ENCODE measurements at places on chromosomes 3 and 15.

GRCh38 chr3:124928333-124929202, 6.0 kb downstream of the MUC13 start:
- DNase-seq, result no peak

GRCh38 chr3:136350557-136350956, 100.4 kb downstream of the PCCB start:
- no peak for DNase-seq

DNA sequence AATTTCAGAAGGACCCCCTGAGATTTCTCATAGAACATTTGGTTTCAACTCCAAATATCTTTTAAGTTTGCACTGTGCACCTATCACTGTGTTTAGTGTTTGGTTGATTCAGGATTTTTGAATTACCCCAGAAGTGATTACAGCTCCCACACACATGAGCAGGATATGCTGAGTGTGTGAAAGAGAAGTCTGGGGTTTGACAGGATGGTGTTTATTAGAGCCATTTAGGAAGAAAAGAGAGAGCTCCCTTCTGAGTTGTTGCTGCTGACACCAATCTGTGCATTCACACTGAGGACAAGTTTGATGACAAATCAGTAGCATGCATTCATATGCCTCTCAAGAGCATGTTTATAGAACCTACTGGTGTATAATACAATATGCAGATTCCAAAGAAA, 118.1 kb downstream of the RPL22L1 start:
- DNase-seq, result no peak

GRCh38 chr3:148757238-148758215, 59.8 kb downstream of the AGTR1 start:
- peak; percentile 65 for DNase-seq

GRCh38 chr3:133709139-133709750, 36.9 kb upstream of the TF start:
- no peak for DNase-seq

- DNase-seq, result no peak
Observed at GRCh38 chr3:11820531-11821041, 26.1 kb downstream of the TAMM41 start.

- DNase-seq, result no peak
Observed at GRCh38 chr3:73552700-73553099, 72.0 kb downstream of the PDZRN3 start.

DNA sequence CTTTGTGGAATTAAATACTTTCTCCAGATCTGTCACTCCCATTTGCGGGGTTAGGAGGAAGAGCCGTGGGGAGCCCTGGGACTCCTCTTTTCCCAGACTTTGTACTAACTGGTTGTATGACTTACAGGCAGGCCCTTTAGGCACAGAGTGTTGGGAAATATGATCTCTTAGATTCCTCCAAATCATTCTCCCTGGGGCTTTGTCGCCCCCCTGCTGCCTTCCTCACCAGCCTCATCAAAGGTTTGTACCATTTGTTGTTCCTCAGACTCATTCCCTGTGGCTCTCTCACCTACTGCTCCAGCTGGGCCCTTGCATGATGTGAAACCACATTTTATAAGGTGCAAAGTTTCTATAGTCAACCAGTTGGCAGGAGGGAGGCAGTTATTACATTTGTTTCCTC, 56.4 kb downstream of the CRYGS start:
- DNase-seq, result no peak

DNA sequence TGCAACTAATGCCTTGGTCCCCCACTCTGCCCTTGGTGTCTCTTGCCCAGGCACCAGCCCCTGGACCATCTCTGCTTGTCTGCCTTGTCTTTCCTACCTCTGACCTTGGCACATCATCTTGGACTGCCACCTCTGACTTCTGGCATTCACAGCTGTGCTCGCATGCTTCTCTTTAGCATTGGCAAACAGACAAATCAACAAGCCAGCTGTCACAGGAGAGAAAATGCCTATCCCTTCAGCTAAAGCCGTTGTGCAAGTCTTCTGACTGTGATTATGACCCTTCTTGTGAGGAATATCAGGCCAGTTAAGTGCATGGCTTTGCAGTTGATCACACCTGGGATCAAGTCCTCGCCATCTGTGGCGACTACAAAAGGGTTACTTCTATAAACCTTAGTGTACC, 84.6 kb downstream of the PRICKLE2 start:
- no peak for DNase-seq

- DNase-seq, result no peak
Observed at GRCh38 chr15:78103406-78104118, 11.2 kb downstream of the SH2D7 start.

GRCh38 chr3:194450341-194450740, 36.5 kb downstream of the ATP13A3 start:
- no peak for DNase-seq

DNA sequence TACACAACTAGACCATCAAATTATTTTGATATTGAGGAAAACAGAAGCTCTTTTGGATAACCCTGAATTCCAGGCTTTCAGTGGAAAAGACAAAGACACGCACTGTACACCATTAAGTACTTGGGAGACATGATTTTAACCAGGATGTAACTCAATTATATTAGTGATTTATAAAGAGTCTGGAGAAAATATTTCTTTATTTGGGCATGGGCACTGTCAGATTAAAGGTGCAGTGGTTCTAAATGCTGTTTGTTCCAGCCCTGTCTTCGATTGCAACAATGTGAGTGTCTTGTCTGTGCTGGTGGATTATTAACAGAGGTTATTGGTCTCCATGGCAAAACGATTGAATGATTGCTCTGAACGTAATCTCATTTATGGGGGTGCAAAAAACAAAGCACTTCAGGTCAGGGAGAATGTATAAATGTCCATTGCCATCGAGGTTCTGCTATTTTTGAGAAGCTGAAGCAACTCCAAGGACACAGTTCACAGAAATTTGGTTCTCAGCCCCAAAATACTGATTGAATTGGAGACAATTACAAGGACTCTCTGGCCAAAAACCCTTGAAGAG, at the start of gene TM4SF4:
TSS of gene TM4SF4 (plus strand) at position 448 of the 568 bp plus-strand sequence. CDS start 181 bp downstream, outside the sequence.
- DNase-seq, result no peak

DNA sequence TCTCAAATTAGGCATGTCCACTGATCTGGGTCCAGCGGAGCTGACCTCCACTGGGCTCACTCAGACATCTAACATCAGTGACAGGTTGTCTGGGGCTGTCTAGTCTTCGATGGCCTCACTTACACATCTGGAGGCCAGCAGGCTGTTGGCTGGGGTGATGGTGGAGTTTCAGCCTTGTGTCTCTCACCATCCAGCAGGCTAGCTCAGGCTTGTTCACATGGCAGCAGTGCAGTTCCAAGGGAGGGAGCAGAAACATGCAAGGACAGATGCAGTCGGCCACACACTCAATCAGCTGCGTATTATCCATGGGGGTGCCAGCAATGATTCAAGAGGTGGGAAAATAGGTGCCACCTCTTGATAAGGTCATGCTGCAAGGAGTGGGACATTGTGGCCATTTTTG, 292.5 kb downstream of the SHQ1 start:
- no peak for DNase-seq

- DNase-seq, result no peak
Observed at GRCh38 chr15:95498961-95499360, 831.5 kb upstream of the NR2F2 start.

GRCh38 chr15:93932164-93932776, 299.1 kb upstream of the MCTP2 start:
- no peak for DNase-seq

DNA sequence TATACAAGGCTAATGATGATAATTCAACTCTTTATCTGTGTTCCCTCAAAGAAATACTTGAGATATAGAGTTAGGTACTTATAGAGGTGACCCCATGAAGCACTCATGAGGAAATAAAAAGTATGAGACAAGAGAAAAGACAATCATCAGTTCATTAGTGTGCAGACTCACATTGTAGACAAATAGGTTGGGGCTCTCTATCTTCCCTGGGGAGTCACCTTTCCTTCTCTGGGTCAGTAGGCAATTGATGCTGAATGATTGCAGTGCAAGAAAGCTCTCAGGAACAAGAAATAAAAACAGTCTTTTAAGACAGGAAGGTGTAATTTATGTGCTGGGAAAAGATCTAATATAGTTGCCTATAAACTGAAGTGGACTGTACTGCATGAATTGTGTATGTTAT, 1357.6 kb upstream of the EPHA6 start:
- DNase-seq, result no peak

GRCh38 chr3:150135287-150135721, 164.6 kb upstream of the PFN2 start:
- no peak for DNase-seq

- DNase-seq, result no peak
Observed at GRCh38 chr3:141972399-141972798, 96.0 kb downstream of the ATP1B3 start.

GRCh38 chr15:47439146-47440111, 277.9 kb upstream of the SEMA6D start:
- DNase-seq, result no peak

DNA sequence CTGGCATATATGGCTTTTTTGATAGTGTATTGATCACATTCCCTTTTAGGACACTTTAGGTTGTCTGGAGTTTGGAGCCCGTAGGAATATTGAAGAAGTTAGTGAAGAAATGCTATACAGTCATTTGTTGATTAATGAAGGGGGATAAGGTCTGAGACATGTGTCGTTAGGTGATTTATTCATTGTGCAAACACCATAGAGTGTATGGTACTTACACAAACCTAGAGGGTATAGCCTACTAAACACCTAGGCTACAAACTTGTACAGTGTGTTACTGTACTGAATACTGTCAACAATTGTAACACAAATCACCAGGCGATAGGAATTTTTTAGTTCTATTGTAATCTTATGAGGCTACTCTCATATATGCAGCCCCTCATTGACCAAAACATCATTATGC, 3.3 kb downstream of the TPM1 start:
- no peak for DNase-seq

GRCh38 chr15:60000113-60000823, 3.8 kb upstream of the FOXB1 start:
- no peak for DNase-seq

DNA sequence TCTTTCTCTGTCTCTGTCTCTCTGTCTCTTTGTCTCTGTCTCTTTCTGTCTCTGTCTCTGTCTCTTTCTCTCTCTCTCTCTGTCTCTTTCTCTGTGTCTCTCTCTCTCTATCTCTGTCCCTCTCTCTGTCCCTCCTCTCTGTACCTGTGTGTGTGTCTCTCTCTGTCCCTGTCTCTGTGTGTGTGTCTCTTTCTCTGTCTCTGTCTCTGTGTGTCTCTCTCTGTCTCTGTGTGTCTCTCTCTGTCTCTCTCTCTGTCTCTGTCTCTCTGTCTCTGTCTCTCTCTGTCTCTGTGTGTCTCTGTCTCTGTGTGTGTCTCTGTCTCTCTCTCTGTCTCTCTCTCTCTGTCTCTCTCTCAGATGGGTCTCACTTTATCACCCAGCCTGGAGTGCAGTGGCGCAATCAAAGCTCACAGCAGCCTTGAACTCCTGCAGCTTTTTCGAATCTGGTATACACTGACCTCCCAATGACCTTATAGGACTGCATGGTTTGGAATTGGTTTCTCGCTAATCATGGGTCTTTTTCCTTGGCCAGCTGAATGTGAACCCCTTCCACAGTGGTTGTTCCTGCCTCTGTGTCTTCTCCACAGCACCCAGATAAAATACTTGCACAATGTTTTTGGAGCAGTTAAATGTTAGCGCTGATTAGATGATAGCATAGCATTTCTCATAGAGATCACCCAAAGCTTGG, 102.6 kb upstream of the KLHL25 start:
- no peak for DNase-seq

- DNase-seq, result no peak
Observed at GRCh38 chr15:96336596-96337364, 6.3 kb downstream of the NR2F2 start.

DNA sequence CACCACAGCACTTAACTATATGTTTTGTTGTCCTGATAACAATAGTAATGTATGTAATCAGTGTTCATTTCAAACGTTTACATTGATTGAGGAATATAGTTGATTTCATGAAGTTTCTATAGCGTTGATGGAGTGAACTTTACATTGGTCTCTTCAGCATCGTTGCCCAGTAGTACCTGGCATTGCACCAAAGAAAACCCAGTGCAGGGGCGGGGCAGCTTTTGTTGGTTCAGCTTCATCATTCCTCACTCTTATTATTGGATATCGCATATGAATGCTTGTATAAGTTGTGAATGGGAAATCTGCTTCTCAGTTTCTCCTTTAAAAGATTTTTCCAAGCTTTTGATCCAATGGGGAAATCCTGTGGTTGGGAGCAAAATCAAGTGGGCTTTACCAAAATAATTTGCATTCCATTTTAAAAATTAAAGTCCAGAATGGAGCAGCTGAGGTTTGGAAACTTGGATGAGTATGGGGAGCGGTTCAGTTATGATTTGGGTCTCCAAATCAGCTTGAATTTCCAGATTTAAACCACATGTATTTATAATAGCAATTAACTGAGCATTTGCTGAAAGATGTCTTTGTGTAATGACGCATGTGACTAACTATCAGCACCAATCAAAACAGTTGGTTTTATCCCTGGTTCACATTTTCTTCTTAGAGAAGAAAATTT, 213.7 kb downstream of the ALCAM start:
- no peak for DNase-seq

- no peak for DNase-seq
Observed at GRCh38 chr3:31980530-31981205, 394 bp downstream of the OSBPL10 start.

DNA sequence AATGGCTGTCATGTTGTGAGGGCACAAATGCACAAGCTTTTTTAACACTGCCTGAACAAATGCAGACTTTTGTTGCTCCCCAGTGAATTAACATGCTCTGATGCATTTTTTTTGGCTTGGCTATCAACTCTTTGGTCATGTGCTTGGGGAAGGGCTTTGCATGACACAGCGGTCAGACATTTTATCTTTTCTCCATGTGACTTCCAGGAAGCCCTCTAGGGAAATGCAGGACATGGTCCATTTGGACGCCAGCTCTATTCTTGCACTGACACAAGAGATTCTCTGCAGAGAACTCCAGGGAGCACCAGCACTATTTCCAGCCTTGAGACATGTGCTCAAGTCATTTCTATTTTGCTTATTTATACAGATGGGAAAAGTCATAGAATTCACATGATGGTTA, 46.2 kb downstream of the NEK11 start:
- no peak for DNase-seq

GRCh38 chr3:62164196-62164595, 209.2 kb downstream of the FEZF2 start:
- DNase-seq, result no peak

All from SIG-M5 (cell line).